ENCODE measurements at places on chromosomes 11 and 22. TPM values are rescaled to one million over a fixed set of nuclear protein-coding genes. Genes with fewer than 3 reads are reported as not detected.

GRCh38 chr11:132683602-132684001 lies 848.7 kb downstream of the OPCML start:
- DNase-seq, result no peak

DNA sequence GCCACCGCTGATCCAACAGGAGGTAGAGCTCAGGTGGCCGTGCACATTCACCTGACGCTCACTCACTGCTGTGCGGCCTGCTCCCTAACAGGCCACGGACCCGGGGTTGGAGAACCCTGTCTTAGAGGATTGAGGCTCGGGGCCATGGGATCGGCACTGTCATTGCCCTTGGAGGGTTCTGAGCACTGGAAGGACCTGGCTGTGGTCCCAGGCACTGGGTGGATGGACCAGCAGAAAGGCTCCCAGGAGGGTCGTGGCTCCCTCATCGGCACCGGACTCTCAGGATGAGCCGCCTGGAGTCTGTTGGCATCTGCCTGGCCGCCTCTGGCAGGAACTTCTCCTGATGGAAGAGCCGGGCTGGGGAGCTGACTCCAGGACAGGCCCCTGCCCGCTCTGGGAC lies 6.5 kb downstream of the KCNQ1 start:
- no peak for DNase-seq

DNA sequence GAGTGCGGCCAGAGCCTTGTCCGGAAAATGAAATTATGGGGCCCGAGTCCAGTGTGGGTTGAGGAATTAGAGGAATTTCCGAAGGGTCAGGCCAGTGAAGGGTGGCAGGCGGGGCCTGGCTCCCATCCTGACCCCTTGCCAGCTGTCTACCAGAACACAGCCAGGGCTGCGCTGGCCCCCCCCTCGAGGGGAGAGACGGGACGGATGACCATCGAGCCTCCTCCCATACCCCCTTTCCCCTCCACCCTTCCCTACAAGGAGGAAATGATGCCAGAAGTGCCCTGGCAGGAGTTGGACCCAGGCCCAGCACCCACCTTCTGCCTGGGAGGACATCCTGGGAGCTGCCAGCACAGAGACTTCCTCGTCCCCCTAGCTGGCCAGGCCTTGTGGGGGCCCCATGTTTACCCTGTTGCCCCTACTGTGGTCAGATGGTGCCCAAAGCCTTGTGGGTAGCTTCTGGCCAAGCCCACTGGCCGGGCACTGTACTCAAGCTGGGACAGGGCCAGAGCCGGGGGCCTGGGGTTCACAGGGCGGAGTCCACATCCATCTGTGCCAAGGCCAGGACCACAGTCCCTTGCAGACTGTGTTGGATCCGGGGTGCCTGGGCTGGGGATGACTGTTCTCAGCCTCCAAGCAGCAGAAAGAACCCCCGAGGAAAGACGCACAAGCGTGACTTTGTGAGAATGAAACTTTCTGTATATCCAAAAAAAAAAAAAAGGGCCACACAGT lies 20.8 kb downstream of the ARVCF start:
- DNase-seq, result no peak

- DNase-seq, result no peak
These were observed 341.6 kb downstream of the CTTN start for GRCh38 chr11:70739811-70740487.

GRCh38 chr22:50641696-50642607 lies 14.0 kb upstream of the ARSA start:
- no peak for DNase-seq

- DNase-seq, result no peak
These were observed 523.8 kb downstream of the BRD1 start for GRCh38 chr22:49303781-49304461.

GRCh38 chr11:44743959-44744557 lies 17.3 kb downstream of the TSPAN18 start:
- DNase-seq, result no peak

DNA sequence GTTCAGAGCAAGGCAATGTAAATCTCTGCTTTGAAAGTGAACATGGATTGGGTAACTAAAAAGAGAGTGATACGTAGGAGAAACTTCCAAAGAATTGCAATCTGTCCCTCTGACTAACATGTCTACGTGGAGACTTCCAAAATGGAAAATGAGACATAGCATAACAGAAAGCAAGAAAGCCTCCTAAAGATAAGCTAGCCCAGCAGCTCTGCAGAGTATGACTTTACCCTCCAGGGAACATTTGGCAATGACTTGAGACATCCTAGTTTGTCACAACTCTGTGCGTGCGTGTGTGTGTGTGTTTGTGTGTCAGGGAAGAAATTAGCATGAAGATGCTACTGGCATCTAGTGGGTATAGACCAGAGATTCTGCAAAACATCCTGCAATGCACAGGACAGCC lies 817.4 kb downstream of the NTM start:
- no peak for DNase-seq

DNA sequence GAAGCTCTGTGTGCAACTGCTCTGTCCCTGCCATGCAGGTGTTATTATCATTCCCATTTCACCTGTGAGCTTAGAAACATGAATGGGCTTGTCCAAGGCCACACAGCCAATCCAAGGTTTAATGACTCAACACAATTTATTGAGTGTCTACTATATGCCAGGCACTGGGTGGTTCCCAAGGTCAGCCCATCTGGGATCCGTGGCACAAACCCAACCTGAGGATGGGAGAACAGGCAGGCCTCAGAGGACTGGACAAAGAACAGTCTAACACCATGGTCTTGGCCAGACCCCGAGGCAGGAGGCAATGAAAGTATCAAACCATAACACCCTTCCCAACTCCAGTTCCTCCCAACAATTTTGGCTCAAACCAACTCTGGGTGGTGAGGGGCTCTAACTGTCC lies 15.7 kb downstream of the SPATA19 start:
- DNase-seq, result no peak

- DNase-seq, result no peak
These were observed 21.1 kb upstream of the RAB1B start for GRCh38 chr11:66247295-66247694.

DNA sequence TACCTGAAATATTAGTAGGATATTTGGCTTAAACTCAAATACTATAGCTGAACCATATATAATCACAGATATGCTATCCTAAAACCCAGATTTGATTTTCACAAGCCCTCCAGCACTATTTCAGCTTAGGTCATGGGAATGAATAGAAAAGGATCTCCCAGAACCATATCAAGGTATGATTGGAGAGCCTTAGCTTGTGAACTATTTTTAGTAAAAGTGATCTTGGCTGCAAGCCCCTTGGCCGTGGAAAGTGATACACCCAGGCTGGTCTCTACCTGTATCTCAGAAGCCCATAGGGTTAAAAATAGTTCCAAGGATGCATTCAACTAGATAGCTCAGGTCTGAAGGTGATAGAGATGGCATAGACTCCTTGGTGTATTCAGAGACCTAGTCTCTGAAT lies 9.7 kb downstream of the KIF18A start:
- no peak for DNase-seq

GRCh38 chr11:36222831-36223635 lies 66.2 kb downstream of the COMMD9 start:
- no peak for DNase-seq

DNA sequence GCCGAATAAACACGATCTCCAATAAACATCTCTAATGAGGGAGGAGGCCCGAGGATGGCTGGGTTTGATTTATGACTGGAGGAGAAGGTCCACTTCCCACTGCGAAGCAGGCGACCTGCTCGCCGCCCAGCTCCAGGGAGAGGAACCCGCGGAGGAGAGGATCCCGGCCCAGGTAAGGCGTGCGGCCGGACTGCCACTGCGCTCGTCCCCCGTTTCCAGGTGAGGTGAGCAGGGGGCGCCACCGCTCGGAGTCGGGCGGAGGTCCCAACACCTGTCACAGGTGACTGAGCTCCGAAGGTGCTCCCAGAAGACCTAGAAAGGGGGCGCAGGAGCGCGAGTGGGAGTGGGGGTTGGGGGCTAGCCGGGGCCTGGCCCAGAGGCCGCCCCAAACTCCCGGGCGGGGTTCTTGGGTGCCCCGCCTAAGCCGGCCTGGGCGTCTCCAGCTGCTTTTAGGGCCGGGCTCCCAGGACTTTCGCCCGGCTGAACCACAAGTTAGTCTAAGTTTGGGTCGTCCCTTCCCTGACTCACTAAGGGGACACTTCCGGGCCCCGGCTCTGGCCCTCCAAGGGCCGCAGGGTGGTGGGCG lies 5.4 kb upstream of the PAX6 start:
- DNase-seq, result no peak

GRCh38 chr11:86473991-86474833 lies 99.5 kb downstream of the CCDC81 start:
- no peak for DNase-seq

- no peak for DNase-seq
These were observed 2.9 kb downstream of the PANX2 start for GRCh38 chr22:50173311-50173982.

- no peak for DNase-seq
These were observed 266.0 kb upstream of the NARS2 start for GRCh38 chr11:78840623-78841022.

DNA sequence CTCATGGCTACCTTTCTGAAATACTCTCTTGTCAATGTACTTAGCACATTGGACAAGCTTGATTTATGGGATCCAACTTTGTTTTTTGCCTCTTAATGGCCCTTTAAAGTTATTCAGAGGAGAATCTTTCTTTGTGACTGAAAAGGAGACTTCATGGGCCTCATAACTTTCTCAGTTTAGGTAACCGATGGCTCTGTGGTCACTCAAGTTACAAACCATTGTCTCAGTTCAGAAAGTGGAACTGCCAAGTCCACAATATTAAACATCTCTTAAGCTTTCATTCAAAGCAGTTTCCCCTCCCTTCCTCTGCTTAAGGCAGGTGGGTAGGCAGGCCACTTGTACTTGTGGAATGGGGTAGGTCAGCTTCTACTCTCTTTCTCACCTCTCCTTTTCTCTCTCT lies 12.3 kb upstream of the ARL14EP start:
- DNase-seq, result no peak

DNA sequence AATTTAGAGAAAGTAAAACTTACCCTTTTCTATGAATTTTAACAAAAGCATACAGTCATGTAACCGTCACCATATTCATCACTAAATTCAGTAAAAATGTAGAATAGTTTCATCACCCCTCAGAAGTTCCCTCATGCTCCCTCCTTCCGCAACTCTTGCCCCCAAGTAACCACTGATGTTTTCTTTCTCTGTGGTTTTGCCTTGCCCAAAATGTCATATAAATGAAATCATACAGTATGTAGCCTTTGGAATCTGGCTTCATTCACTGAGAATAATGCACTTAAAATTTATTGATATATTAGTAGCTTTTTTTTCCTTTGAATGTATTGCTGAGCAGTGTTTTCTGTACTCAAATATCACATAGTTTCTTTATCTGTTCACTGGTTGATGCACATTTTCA lies 60.1 kb downstream of the DCUN1D5 start:
- no peak for DNase-seq

- no peak for DNase-seq
These were observed 384.8 kb downstream of the TMEM135 start for GRCh38 chr11:87422566-87422965.

DNA sequence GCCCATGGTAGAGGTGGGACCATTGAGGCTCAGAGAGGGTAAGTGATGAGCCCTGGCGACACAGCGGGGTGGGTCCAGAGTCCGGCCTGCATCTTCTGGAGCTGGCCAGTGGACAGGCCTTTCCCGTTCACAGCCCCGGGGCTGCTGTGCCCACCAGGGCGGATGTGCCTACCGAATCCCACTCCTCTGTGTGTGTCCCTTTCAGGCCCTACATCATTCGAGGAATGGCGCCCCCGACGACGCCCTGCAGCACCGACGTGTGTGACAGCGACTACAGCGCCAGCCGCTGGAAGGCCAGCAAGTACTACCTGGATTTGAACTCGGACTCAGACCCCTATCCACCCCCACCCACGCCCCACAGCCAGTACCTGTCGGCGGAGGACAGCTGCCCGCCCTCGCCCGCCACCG lies 11.9 kb upstream of the PPP6R3 start:
- no peak for DNase-seq

GRCh38 chr22:19497245-19497644 lies 17.5 kb downstream of the CDC45 start:
- no peak for DNase-seq

GRCh38 chr11:86039094-86039493 lies 29.8 kb downstream of the PICALM start:
- no peak for DNase-seq

DNA sequence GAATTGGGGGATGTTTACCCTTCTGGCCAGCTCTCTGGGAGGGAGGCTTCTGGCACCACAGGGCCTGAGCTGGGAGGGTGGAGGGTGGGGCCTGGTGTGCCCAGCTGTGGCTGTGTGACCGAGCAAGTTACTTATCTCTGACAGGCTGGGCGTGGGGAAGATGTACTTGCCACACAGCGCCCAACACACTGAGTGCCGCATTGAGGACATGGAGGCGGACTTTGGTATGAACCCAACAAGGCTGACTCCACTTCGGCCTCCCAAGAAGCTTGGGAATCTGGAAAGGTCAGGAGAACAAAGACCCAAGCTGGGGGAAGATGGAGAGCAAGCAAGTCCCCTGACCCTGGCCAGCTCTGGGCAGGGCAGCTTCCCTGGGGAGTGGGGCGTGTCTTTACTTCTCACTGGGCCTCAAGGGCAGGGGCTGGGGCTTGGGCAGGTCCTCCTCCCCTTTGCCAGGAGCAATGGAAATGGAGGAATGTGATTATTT lies 2.4 kb upstream of the MGAT3 start:
- no peak for DNase-seq

DNA sequence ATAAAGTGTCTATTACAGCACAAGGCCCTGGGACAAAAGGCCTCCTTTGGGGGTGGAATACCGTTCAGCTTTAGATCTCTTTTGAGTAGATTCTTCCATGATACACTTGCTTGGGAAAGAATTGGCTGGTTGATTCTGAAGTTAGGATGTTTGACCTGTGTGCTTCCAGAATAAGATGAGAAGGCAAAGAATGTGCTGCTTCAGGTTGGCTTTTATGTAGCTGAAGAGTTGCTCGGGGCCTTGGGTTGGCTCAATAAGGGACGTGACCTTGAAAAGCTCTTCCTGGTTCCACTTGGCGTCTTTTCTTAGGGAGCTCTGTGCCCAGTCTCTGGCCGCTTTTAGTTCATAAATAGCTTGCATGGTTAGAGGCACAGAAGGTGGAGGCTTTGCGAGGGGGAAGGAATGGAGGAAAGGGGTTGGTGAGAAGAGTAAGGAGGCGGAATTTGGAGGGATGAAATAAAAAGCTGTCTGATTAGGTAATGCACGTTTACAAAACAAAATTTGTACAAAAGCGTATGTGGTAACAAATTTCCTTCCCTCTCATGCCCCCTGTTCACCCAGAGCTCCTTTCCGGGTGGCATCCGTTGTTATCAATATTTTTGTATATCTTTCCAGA lies 4.2 kb upstream of the SORL1-AS1 start:
- DNase-seq, result no peak

Gene OR10D3
- not detected for polyA plus RNA-seq

Gene CRKL
- polyA plus RNA-seq, result 65.5 TPM

Gene DRD2
- polyA plus RNA-seq, result 1.4 TPM

Gene IFTAP
- polyA plus RNA-seq, result 62.9 TPM

Gene KRTAP5-8
- polyA plus RNA-seq, result 0.23 TPM

Gene ASCC2
- polyA plus RNA-seq, result 45.7 TPM

Gene MAP6
- 5.7 TPM for polyA plus RNA-seq

Gene PMM1
- polyA plus RNA-seq, result 63.0 TPM

Gene MRGPRX3
- not detected for polyA plus RNA-seq

Gene MOB2
- polyA plus RNA-seq, result 30.0 TPM

Gene SNX32
- 1.4 TPM for polyA plus RNA-seq

Gene KRTAP5-2
- polyA plus RNA-seq, result not detected

Gene DDIAS
- polyA plus RNA-seq, result 9.3 TPM
